ENCODE measurements at places on chromosomes 7 and 10.

GRCh38 chr10:124353091-124353815, 65.5 kb downstream of the OAT start:
- DNase-seq, result no peak

DNA sequence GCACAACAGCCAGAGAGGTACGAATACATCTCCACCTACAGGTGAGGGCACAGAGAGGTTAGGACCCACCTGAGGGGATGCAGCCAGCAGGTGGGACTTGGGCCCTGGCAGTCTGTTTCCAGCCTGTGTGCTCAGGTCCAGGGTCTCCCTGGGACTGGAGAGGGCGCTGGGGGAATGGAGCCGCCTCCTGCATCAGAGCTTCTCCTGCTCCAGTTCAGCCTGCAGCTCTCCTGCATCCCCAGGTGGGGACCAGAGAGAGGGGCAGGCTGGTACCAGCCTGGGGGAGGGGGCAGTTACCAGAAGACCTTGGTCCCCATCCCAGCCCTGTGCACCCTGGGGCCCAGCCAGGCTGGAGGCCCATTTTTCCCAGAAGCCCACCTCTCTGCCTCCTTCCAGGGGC, 80.7 kb downstream of the LHPP start:
- DNase-seq, result no peak

- DNase-seq, result no peak
Observed at GRCh38 chr7:69625798-69626197, 27.5 kb downstream of the AUTS2 start.

- DNase-seq, result no peak
Observed at GRCh38 chr10:117946525-117947070, 100.1 kb downstream of the RAB11FIP2 start.

GRCh38 chr10:127347202-127347959, 151.0 kb upstream of the INSYN2A start:
- DNase-seq, result no peak

DNA sequence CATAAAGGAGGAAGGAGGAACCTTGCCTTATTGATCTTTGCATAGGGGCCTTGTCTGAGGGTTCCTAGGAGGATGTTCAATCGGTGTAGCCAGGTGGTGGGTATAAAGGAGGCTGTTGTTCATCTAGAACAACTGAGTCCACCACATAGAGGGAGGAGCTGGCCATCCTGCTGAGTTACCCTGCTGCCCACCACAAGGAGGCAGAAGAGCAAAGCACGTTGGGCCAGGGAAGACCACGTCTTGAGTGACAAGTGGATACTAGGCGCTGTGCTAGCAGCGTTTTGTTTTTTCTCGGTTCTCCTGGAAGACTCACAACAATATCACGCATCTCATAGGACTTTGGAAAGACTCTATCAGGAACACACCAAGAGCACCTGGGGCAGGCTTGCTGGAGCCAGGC, 20.0 kb downstream of the FOXI2 start:
- no peak for DNase-seq

DNA sequence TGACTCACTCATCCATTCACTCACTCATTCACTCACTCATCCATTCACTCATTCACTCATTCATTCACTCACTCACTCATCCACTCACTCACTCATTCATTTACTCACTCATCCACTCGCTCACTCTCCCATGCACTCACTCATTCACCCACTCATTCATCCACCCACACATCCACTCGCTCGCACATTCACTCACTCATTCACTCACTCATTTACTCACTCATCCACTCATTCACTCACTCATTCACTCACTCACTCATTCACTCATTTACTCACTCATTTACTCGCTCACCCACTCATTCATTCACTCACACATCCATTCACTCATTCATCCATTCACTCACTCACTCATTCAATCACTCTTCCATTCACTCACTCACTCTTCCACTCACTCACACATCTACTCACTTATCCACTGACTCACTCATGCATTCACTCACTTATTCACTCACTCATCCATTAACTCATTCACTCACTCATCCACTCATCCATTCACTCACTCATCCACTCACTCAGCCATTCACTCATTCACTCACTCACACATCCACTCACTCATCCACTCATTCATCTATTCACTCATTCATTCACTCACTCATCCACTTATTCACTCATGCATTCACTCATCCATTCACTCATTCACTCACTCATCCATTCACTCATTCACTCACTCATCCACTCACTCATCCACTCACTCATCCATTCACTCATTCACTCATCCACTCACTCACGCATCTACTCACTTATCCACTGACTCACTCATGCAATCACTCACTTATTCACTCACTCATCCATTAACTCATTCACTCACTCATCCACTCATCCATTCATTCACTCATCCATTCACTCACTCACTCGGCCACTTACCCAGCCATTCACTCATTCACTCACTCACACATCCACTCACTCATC, 74.0 kb downstream of the CARD11 start:
- no peak for DNase-seq

DNA sequence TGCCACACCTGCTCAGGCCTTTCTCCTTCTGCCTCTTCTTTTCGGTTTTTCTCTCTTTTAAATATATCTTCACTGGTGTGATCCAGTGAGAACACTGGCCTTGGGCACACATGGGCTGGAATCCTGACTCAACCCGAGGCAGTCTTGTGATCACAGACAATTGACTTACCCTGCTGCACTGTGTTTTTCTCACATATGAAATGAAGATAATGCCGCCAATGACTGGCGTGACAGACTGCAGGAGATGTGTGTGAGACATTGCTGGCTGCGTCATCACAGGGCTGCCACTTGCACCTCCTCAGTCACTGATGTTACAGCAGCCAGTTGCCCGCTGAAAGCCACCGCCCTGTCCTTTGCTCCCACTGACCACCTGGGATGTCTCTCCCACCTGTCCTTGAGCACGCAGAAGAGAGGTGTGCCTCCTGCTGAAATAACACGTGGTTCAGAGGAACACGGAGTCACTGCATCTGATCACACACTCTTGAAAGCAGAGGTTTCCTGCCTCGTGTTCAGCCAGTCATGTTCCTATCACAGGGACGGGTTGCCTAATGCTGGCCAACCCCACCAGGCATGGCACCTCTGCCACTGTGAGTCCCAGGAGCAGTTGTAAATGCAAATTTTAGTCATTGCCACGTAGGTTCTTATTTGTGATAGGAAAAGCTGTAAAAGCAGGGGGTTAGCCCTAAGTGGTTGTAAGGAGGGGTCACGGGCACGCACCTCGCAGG, 124.6 kb upstream of the LANCL2 start:
- DNase-seq, result no peak

DNA sequence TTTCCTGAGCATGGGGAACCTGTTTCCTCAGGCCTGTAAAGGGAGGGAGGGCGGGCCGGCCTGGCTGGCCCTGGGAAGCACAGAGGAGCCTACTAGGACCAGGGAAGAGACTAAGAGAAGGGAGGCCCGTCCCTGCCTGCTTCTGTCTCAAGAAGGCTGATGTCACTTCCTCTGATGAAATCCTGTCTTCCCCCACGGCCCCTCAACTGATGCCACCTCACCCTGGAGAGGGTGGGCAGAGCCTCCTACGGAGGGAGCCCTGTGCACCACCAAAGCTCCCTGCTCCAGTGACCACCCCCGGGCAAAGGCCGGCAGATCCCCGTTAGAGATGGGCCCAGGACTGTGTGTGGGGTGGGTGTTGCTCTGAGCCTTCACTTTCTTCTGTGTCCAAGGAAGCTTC, 1.0 kb upstream of the PILRA start:
- DNase-seq, result no peak

DNA sequence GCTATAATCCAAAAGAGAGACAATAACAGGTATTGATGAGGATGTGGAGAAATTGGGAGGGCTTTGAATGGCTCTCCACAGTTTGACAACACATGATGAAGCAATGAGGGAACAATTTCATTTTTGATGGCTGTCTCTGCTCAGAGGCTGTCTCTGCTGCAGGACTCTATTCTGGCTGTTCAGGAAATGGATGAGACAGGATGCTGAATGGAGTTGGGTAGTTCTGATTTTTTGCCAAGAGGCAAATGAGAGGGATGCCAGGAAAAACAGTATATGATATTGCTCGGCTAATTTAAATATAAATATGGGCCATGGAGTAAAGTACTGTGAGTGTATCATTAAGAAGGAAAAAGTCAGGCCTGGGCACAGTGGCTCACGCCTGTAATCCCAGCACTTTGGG, 16.8 kb downstream of the APBB1IP start:
- no peak for DNase-seq

DNA sequence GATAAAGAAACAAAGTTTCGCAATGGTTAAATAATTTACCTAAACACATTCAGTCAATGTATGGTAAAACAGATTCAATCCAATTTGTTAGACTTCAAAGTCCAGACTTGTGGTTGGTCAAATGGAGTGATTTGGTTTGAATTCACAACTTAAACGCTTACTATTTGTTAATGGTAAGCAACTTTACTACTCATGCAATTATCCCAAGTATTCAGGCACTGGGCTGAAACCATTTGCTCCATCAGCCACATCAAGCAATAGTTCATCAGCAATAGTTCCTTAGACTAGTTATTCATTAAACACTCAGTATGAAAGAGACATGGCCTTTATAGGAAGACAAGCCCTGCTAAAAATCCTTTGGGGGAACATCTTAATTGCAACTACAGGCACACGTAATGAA, 253.0 kb downstream of the AGMO start:
- no peak for DNase-seq

DNA sequence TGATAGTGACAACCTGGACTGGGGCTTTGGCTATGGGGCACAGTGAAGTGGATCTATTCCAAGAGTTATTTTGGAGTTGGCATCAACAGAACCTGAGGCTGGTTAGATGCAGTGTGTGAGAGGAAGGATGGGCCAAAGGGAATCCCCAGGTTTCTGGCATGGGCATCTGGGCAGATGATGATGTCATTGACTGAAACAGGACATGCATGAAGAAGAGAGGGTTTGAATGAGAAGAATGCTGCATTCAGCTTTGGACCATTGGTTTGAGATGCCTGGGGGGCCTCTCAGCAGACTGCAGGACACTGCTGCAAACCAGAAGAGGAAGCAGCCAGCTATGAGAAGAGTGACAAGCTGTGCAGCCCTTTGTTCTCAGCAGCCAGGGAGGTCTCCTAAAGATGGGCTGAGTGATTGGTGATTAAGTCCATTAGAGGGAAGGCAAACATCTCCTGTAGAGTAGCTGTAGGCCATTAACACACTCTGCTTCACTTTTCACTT, 23.1 kb upstream of the PIK3CG start:
- no peak for DNase-seq

DNA sequence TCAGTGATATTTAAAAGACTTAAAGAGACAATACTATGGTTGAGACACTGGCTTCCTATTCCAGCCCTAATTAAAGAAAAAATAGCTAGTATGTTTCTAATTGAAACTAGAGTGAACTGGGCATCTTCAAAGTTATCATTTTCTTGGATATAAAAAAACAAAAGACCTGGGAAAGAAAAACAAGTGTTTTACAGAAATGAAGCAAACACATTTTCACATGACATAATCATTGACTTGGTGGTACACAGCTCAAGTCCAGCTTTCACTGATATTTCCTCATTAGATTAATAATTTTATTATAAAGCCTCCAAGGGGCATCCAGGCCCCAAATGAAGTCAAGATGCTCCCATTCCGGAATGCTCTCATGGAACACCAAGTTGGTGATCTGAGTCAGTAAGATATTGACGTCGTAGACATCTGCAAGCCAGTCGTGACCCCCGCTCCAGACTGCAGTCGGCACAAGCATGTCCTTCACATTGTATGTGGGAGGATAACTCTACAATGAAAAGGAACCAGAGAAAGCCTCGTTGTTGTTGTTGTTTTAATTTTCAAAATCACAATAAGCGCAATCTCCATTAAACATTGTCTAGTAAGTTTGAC, 7.5 kb upstream of the CH25H start:
- DNase-seq, result no peak

DNA sequence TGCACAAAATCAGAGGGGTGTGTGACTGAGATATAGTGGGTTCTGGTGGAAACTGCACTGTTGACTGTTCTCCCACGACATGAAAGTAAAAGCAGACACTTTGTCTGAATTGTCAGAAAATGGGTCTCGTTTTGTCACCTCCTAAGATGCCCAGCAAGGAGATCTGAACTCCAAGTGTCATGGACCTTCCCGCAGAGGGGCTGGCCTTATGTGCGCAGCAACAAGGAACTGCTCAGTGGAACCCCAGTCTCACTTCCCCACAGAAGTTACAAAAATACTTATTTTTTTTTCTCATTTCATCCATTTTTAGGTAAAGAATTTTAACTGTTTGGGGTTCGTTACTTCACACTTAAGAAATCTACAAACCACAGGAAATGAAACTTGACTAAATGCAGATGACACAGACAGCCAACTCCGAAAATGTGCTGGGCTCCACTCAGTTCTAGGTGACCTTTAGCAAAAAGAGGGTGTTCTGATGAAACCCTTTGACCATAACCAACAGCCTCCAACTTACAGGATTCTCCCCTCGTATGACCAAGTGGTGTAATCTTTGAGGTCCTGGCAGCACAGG, 115.0 kb downstream of the FAM107B start:
- DNase-seq, result no peak

GRCh38 chr10:60352105-60352504, 37.6 kb downstream of the ANK3 start:
- no peak for DNase-seq

- peak; percentile 65 for DNase-seq
Observed at GRCh38 chr7:113118074-113118959, at the start of gene SMIM30. Gene SMIM30 (minus strand): TSS chr7:113118554. CDS start chr7:113117578, 976 bp downstream.

GRCh38 chr10:132110713-132111112, 45.0 kb downstream of the JAKMIP3 start:
- DNase-seq, result no peak

- DNase-seq, result no peak
Observed at GRCh38 chr7:25953859-25954258, 198.1 kb upstream of the NFE2L3 start.

DNA sequence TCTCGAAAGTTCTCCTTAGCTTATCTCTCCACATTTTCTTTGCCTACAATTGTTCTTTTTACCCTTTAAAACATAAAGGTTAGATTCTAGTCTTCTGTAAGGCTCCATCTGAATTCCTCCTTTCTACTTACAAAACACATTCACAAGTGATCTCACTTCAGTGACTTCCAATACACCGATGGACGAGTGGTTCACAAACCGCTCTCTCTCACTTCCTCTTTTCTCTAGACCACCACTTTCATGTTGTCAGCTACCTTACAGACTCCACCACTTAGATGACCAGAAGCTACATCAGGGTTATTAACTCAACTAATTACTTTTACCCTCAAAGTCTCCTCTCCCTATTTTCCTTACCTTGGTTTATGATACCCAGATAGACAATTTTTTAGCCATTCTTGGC, 11.8 kb downstream of the MET start:
- no peak for DNase-seq

- no peak for DNase-seq
Observed at GRCh38 chr10:119241066-119241465, 33.7 kb downstream of the GRK5 start.

GRCh38 chr10:9294865-9295264, 1240.4 kb downstream of the GATA3 start:
- DNase-seq, result no peak

GRCh38 chr10:119132521-119133345, 28.8 kb downstream of the DENND10 start:
- no peak for DNase-seq

DNA sequence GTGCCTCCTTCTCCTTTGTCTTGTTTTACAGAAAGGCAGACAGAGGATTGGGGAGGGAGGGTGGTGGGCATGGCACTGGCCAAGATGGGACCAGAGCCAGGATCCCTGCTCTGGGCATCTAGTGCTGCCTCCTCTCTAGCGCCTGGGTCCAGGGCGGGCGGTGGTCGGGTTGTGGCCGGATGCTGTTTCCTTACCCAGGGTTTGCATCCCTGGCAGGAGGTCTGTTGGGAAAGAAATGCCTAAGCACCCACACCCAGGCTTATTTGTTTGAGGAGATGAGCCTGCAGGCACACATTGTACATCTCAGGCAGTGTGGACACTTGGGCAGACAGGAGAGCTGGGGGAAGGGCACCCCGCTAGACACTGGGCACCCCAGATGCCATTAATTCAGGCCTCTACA, 102.3 kb upstream of the PCBD1 start:
- no peak for DNase-seq
